Liver (tissue), 10 donors: ENCODE measurements at places on chromosomes 12 and 14.
A peak's percentile ranks its signal among the peaks of the same experiment; 100 is the strongest.

DNA sequence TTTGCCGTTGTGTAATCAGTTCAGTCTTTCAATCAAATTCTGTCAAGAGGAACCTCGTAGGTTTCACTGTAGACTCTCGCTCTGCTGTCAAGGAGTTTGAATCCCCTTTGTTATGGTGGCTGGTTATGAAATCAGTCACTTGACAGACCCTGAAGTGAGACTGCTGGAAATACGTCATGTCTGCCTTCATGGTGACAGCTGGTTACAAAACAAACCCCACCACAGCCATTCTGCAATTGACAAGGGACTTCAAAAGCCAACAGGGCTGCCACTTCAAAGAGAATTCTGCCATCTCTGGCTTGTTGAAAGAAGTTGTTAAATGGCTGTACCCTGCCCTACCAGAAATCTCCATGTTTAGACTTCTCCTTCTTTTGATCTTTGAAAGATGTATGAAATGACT is 286.9 kb downstream of the ERC1 start:
- no peaks in the 10 kb centered on the region for H3K4me1 ChIP-seq
- H3K27ac ChIP-seq = no peak overlapping the region
- no peaks in the 10 kb centered on the region for H3K36me3 ChIP-seq
- no peaks in the 10 kb centered on the region for H3K27me3 ChIP-seq
- DNase-seq = no peak

GRCh38 chr12:55955800-55956508 is 9.9 kb downstream of the PMEL start:
- peaks cover 2% of the 10 kb centered on the region for H3K36me3 ChIP-seq
- no peak overlapping the region for H3K4me3 ChIP-seq
- H3K4me1 ChIP-seq = no peaks in the 10 kb centered on the region
- DNase-seq = no peak

- H3K27me3 ChIP-seq = no peaks in the 10 kb centered on the region
- H3K4me3 ChIP-seq = no peak overlapping the region
- no peaks in the 10 kb centered on the region for H3K36me3 ChIP-seq
- peaks cover 9% of the 10 kb centered on the region for H3K4me1 ChIP-seq
- no peak overlapping the region for H3K27ac ChIP-seq
- no peak for DNase-seq
These were observed 31.4 kb downstream of the MAP1LC3B2 start for GRCh38 chr12:116590561-116590960.

GRCh38 chr14:57389646-57390036 is 745 bp upstream of the NAA30 start:
- no peaks in the 10 kb centered on the region for H3K36me3 ChIP-seq
- H3K4me3 ChIP-seq = peak overlapping the region; percentile 84
- no peaks in the 10 kb centered on the region for H3K27me3 ChIP-seq
- peaks cover 21% of the 10 kb centered on the region for H3K4me1 ChIP-seq
- peak overlapping the region; percentile 82 for H3K27ac ChIP-seq
- peak; percentile 35 for DNase-seq

GRCh38 chr14:49769171-49769570 is 1.2 kb downstream of the KLHDC2 start:
- peaks cover 12% of the 10 kb centered on the region for H3K4me1 ChIP-seq
- H3K36me3 ChIP-seq = no peaks in the 10 kb centered on the region
- peak overlapping the region; percentile 95 for H3K4me3 ChIP-seq

DNA sequence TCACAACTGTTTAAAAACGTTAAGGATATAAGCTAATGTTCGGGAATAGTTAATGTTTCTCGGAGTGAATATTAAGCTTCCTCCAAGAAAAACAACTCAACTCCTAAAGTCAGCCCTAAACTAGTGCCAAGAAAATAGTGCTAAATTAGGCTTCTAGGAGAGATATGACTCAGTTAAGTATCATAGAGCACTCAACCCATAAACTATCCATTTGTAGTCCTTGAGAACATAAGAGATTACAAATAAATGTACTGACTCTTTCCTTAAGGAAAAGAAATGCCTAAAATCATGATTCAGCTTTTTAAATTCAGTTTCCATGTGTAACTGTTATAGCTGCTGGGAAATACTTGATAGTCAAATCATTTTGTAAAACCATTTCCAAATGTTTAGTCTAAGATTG is 117.1 kb downstream of the HMGA2 start:
- no peak overlapping the region for H3K4me3 ChIP-seq
- no peak for DNase-seq
- no peaks in the 10 kb centered on the region for H3K4me1 ChIP-seq
- H3K36me3 ChIP-seq = no peaks in the 10 kb centered on the region
- H3K27me3 ChIP-seq = no peaks in the 10 kb centered on the region
- H3K27ac ChIP-seq = no peak overlapping the region

GRCh38 chr14:56119201-56119981 is 1.2 kb downstream of the PELI2 start:
- DNase-seq = peak; percentile 36
- H3K36me3 ChIP-seq = no peaks in the 10 kb centered on the region
- peak overlapping the region; percentile 95 for H3K4me3 ChIP-seq
- peak overlapping the region; percentile 83 for H3K27ac ChIP-seq
- peaks cover 20% of the 10 kb centered on the region for H3K4me1 ChIP-seq

DNA sequence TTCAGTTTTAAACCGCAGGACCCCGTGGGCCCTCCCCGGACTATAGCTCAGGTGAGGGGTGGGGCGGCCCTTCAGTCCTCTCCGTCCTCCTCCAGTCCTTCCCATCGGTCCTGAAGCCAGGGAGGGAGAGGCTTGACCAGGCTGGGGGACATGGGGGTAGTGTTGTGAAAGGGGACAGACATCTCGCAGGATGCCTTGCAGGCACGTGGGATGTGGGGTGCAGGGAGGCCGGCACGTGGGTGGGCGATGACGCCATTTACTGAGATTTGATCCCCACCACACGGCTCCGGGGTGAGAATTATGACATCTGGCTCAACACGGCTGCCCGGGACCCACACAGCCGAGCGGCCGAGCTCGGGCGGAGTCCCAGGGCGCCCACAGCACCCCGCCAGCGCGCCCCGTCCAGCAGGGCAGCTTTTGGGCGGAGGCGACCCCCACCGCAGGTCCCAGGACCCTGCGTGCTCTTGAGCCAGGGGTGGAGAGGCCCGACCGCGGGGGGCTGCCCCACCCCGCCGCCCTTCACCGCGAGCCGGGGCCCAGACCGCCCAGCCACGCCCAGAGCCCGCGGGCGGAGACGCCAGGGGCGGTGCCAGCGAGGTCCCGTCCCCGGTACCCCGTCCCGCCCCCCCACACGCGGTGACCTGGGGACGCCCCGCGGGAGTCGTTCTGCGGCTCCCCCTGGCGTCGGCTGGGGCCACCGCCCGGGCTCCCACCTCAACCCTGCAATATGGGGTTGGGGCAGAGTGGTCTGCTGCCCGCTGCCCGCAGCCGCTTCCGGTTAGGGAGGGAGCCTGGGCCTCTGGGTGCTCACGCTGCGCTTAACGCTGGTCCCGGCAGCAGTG is 3.3 kb upstream of the EXOC3L4 start:
- peaks cover 7% of the 10 kb centered on the region for H3K4me1 ChIP-seq
- DNase-seq = peak; percentile 63
- H3K4me3 ChIP-seq = peak overlapping the region; percentile 52
- H3K36me3 ChIP-seq = no peaks in the 10 kb centered on the region

DNA sequence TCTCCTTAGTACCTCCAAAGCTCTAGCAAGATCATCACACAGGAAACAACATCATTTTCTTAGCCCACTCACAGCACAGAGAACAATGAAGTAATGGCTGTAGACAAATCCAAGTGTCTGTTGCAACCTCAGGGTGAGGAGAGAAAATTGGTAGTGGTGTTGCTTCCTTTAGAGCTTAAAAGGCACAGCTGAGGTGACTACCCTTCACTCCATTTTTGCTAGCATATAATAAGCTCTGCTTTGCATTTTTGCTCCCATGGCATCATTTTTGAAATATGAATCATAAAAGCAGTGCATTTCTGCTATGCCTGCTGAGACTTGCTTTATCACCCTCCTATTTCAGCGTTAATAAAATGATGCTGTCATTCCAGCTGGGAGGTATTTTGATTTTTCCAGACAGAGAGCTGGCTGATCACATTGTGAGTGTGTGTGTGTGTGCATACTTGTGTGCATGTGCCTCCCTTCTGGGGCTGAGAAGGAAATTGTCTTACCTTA is 18.5 kb upstream of the PCNX1 start:
- no peak overlapping the region for H3K4me3 ChIP-seq
- DNase-seq = no peak
- no peak overlapping the region for H3K27ac ChIP-seq
- no peaks in the 10 kb centered on the region for H3K27me3 ChIP-seq
- H3K36me3 ChIP-seq = no peaks in the 10 kb centered on the region

DNA sequence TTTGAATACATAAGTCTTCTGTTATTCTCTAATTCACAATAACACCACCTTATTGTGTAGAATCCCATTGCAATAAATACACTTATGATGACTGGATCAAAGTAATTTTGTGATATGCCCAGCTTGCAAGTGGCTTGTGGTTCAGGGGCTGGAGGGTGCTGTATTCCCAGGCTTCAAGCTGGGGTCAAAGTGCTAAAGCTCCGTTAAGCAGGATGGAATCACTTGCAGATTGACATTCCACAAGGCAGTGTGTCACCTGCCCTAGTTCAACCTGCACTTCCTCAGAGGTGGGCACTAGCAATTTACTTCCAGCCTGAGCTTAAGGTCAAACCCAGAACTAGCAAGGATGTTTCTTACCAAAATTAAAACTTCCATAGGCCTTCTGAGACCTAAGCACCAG is 166.6 kb downstream of the SSPN start:
- H3K27ac ChIP-seq = no peak overlapping the region
- DNase-seq = no peak
- H3K4me3 ChIP-seq = no peak overlapping the region
- H3K27me3 ChIP-seq = no peaks in the 10 kb centered on the region
- H3K36me3 ChIP-seq = peaks cover 4% of the 10 kb centered on the region

DNA sequence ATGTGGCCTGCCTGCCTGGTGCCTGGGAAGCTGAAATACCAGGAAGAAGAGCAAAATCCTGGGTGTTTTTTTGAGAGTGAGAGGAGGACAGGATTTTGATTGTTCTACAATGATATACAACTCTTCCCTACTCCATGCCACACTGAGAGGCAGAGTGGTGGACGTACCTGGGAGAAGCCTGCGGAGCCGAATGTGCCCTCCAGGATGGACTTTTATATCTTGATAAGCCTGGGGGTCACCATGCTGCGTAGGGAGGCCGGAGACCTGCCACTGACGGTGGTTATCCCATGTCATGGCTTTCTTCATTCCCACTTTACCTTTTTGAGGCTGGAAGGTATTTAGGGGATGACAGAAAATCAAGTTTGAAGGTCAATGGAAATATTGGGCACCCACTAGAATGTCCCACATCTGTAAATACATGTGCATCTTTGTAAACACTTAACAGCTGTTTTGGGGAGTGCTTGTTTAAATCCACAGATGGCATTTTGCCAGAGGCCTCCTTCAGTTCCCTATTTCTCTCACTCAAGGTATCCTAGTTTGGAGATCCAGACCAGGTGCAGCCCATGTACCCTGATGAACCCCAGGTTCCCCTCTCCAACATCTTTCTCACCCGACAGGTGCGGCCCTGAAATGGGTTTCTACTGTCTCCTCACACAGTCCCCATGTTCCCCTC is 1.1 kb upstream of the GLT1D1 start:
- no peak overlapping the region for H3K4me3 ChIP-seq
- DNase-seq = no peak
- peaks cover 4% of the 10 kb centered on the region for H3K4me1 ChIP-seq
- H3K27me3 ChIP-seq = no peaks in the 10 kb centered on the region

GRCh38 chr12:77847680-77848431 is 17.2 kb downstream of the NAV3 start:
- H3K4me3 ChIP-seq = no peak overlapping the region
- no peaks in the 10 kb centered on the region for H3K4me1 ChIP-seq

GRCh38 chr14:60506985-60507829 is 1.7 kb upstream of the SIX6 start:
- peaks cover 14% of the 10 kb centered on the region for H3K4me1 ChIP-seq
- H3K27me3 ChIP-seq = peaks cover 40% of the 10 kb centered on the region
- DNase-seq = no peak
- no peaks in the 10 kb centered on the region for H3K36me3 ChIP-seq
- H3K27ac ChIP-seq = no peak overlapping the region

GRCh38 chr14:79570648-79571047 is 640.7 kb downstream of the DIO2 start:
- H3K36me3 ChIP-seq = no peaks in the 10 kb centered on the region
- DNase-seq = no peak
- no peaks in the 10 kb centered on the region for H3K4me1 ChIP-seq

DNA sequence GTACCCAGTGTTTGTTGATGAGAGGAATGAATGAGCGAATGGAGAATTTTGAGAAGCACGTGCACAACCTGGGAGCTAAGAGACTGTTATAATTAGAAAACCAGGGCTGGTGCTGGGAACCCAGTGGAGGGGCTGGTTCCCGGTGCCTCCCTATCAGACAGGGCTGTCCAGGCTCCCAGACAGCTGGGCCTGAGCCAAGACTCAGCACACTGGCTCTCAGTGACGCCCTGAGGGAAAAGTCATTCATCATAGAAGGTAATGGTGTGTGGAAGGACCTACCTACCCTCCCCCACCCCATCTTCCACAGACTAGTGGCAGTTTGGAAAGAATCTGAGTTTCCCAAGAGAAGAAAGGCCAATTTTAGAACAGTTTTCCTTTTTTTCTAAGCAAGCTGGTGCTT is 34.7 kb downstream of the KCNA5 start:
- H3K27me3 ChIP-seq = peaks cover 3% of the 10 kb centered on the region
- no peak for DNase-seq
- no peak overlapping the region for H3K4me3 ChIP-seq
- no peak overlapping the region for H3K27ac ChIP-seq

- no peaks in the 10 kb centered on the region for H3K4me1 ChIP-seq
- H3K27me3 ChIP-seq = no peaks in the 10 kb centered on the region
- H3K36me3 ChIP-seq = no peaks in the 10 kb centered on the region
- no peak for DNase-seq
- H3K4me3 ChIP-seq = no peak overlapping the region
These were observed 186.2 kb downstream of the SYNE2 start for GRCh38 chr14:64038841-64039542.

- no peaks in the 10 kb centered on the region for H3K36me3 ChIP-seq
- no peak overlapping the region for H3K4me3 ChIP-seq
- no peak for DNase-seq
- H3K27me3 ChIP-seq = no peaks in the 10 kb centered on the region
These were observed 472.0 kb downstream of the RGS6 start for GRCh38 chr14:72404106-72404774.

DNA sequence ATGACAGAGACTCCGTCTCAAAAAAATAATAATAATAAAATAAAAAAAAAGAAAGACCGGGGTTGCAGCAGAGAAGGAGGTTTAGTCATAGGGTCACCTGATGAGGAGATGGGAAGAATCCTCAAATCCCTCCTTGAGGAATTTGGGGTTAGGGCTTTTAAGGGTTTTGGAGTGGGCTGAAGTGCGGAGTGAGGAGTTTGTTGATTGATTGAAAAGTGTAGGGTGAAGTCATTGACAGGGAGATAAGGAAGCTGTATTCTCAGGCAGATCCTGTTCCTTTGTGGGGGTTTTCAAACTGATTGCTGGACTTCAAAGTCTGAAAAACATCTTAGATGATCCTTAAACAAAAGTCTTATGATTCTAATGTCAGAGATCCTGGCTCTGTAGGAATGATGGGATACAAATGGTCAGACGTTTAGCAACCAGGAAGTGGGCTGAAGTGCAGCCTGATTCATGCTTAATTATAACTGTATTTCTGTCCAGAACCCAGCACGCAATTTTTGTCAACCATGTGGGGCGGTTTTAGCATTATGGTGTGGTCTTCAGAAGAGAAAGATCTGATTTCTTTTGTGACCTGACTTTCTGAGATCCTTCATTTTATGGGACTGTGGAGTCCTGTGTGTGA is 16.0 kb downstream of the FNTB start:
- no peak for DNase-seq
- no peaks in the 10 kb centered on the region for H3K4me1 ChIP-seq
- H3K27me3 ChIP-seq = no peaks in the 10 kb centered on the region
- no peak overlapping the region for H3K4me3 ChIP-seq
- peaks cover 4% of the 10 kb centered on the region for H3K36me3 ChIP-seq

GRCh38 chr12:116916122-116916521 is 5.4 kb downstream of the FBXW8 start:
- H3K4me1 ChIP-seq = peaks cover 4% of the 10 kb centered on the region
- peaks cover 2% of the 10 kb centered on the region for H3K36me3 ChIP-seq
- no peak overlapping the region for H3K27ac ChIP-seq
- H3K4me3 ChIP-seq = no peak overlapping the region
- no peak for DNase-seq
